ENCODE measurements at places on chromosomes 16 and 17.

- no peak for DNase-seq
Measured at GRCh38 chr17:15185625-15185991, 79.5 kb downstream of the PMP22 start.

DNA sequence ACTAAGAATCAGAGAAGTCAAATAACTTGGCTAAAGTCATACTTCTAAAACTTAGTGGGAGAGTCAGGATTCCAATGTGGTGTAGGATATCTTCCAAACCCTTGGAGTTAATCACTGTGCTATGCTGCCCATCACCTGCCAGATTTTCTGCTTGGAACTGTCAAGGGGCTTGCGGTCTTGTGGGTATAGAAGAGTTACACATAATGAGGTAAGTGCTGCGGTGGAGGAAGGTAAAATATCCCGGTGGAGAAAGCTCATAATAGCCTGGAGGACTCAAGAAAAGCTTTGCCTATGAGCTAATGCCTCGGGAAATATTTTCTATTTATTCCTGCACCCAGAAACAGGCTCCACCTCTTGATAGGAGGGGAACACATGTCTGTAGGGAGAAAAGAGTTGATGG, 195.6 kb downstream of the UTP18 start:
- no peak for DNase-seq

GRCh38 chr17:35372846-35373533, 431 bp downstream of the SLFN11 start:
- DNase-seq = no peak

- no peak for DNase-seq
Measured at GRCh38 chr16:24482681-24483202, 56.6 kb upstream of the RBBP6 start.

DNA sequence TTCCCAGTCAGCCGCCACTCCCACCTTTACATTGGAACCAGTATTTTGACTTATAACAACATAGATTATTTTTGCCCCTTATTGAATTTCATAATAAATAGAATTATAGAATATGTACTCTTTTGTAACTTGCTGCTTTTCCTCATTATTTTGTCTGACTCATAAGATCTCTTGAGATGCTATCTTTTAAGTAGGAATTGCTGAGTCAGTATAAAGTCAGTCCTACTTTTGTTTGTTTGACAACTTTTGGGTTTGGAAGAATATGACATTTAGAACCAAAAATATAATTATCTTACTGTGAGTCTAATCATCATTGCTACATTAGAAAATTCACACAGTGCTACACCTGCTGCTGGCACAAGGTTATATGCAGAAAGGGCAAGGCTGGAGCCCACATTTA, 69.7 kb downstream of the STXBP4 start:
- DNase-seq = no peak

- DNase-seq = no peak
Measured at GRCh38 chr16:78240459-78241222, 141.2 kb downstream of the WWOX start.

DNA sequence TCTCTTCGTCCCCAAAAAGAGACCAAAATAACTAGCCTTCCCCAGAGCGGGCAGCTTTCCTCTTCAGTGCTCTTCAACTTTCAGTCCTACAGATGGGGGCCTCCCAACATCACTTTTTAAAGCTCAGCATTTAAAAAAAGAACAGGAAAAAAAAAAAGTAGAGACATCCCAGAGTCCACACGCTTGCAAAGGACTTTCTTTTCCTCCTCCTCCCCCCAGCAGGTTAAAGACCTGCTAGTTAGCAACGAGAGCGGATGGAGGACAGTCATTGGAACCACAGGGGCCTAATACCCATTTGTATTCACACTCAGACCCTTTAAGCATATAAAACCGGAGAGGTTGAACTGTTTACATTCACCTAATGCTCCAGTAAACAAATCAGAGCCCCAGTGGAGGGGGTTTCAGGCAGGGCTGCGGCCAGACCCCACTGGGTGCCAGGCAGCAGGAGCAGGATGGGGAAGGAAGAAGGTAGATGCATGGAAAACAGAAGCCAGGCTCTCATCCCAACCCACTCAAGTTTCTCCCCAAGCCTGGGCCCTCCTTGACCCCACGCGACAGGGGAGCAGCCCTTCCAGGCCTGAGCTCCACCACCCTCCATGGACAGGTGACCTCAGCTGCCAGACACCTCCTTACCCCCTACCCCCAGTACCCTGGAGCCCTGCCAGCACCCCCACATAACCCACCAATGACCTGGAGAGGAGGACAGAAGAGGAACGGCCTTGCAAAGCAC, 15.2 kb downstream of the ZFHX3 start:
- no peak for DNase-seq

DNA sequence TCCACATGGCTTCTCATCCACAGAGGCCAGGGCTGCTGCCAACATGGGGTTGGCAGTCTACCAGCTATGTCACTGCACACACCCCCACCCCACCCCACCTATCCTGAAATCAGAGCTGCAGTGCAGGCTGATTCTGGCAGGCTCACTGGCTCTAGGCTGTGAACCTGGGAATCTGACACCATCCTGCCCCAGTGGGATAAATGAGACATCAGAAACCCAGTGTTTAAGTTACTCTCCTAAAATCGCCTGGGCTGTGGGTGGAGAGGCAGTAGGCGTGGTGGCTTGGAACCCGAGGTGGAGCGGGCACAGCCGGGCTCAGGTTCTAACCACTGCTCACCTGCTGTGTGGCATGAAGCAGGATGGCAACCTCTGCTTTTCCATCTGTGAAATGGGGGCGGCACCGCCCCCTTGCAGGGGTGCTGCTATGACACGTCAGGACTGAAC, 5.6 kb downstream of the SLC38A8 start:
- no peak for DNase-seq

- DNase-seq = no peak
Measured at GRCh38 chr17:7177954-7178477, 1.2 kb downstream of the ASGR1 start.

GRCh38 chr16:50458667-50459495, 89.3 kb upstream of the NKD1 start:
- no peak for DNase-seq

- no peak for DNase-seq
Measured at GRCh38 chr17:45719335-45720071, 64.6 kb upstream of the CRHR1 start.

DNA sequence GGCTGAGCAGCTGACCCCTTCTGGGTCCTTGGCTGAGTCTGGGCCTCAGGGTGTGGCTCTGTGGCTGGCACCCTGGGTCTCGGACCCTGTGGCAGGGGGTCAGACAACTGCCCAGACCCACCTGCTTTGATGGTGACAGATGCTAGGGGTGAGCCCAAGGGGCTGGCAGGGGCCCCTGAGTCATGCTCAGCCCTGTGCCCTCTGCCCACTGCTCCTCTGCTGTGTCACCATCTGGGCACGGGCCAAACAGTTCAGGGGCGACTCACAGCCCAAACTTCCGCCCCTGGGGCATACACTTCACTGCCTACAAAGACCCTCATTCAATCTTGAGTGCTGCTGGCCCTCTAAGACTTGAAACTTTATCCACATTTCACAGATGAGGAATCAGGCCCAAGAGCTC, 5.7 kb downstream of the ADGRG1 start:
- DNase-seq = no peak

- no peak for DNase-seq
Measured at GRCh38 chr17:52495646-52496045, 337.1 kb upstream of the CA10 start.
